Hippocampal formation (tissue), 2 donors: ENCODE measurements at places on chromosomes 1 and 21.

- no peak for DNase-seq
These were observed 151.9 kb upstream of the C1orf87 start for GRCh38 chr1:60225486-60225885.

GRCh38 chr1:51019811-51020210, 49.8 kb downstream of the CDKN2C start:
- no peak for DNase-seq

DNA sequence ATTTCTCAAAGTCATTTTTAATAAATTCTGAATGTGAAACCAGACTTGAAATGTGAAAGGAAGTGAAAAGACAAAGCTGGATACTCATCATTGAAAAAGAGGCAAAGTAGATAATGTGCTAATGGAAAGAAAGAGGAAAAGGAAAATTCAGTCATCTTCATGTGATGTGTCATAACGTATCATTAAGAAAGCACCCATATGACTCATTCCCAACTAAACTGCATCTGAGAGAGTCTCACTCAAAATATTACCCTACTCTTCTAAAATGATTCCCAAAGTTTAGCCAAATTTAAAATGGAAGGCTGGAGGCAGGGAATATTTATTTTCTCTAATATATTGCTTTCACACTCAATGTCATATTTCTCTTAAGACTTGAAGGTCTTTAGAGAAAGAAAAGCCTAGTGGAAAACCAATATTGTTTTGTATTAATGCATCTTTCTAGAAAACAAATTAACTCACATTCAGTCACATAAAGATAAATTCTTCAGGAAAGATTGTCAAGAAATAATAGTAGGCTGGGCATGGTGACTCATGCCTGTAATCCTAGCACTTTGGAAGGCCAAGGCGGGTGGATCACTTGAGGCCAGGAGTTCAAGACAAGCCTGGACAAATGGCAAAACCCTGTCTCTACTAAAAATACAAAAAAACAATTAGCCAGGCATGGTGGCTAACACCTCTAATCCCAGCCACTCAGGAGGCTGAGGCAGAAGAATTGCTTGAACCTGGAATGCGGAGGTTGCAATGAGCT, 129.9 kb downstream of the SLC30A10 start:
- no peak for DNase-seq

- no peak for DNase-seq
These were observed 3.3 kb upstream of the ATP6V1G3 start for GRCh38 chr1:198543670-198544260.

DNA sequence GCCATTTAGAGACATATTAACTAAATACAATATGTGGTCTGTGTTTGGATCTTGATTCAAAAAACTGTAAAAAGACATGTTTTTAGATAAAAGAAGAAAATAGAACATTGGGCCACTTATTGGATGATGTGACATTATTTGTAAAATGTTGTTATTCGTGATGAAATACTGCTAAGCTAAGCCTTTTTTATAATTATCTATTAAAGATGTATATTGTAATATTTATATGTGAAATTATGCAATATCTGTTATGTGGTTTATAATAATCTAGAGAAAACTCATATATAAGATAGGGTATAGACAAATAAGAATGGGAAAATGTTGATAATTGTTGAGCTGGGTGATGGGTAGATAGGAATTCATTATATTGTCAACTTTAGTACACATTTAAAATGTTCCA, 82.0 kb upstream of the RGS1 start:
- no peak for DNase-seq

DNA sequence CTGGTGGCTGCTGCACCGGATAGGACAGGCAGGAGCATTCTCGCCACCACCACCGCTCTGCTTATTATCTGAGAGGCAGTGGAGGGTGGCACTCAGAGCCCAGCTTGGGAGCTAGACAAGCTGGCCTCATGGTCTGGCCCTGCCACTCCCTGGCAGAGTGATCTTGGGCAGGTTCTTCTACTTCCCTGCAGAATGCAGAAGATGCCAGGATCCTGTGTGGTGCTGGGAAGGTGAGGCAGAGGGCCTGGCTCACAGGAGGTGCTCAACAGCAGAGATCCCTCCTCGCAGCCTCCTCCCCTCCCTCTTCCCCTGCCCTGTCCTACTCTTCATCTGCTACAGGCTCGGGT, 60.4 kb downstream of the ARHGEF10L start:
- no peak for DNase-seq

DNA sequence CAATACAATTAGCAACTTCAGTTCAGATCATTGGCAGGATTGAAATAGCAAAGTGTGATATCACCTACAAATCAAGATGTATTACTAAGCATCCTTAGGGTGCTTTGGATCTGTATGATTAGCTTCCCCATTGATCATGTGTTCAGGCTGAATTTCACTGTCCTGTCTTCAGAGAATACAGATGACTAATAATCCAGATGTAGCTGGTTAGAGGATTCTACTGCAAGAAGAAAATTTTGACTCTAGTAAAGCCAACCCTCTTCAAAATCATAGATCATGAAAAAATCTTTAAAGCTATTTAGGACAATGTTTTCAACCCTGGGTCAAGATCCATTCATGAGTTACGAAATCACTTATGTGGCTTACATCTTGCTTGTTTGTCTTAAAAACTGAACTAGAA, 184.4 kb downstream of the PTGER3 start:
- DNase-seq = no peak

GRCh38 chr1:92944901-92945747, 16.1 kb downstream of the DIPK1A start:
- DNase-seq = no peak

DNA sequence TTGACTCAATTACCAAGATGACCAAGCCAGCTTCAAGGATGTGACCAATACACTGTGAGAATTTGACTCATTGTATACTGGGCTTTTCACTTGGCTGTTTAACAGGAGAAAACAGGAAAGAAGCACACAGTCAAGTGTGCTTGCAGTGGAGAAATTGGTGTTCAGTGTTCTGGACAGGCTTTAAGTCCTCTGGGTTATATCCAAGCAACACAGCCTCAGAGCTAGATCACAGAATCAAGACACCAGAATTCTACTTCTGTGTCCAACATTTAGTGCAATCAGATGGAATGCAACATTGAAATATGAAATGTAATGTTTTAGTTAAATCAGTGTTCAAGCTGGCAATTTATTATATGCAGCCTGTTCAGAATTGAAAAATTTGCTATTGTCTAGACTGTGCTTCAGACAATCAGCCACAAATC, 694.4 kb downstream of the LTN1 start:
- DNase-seq = no peak

DNA sequence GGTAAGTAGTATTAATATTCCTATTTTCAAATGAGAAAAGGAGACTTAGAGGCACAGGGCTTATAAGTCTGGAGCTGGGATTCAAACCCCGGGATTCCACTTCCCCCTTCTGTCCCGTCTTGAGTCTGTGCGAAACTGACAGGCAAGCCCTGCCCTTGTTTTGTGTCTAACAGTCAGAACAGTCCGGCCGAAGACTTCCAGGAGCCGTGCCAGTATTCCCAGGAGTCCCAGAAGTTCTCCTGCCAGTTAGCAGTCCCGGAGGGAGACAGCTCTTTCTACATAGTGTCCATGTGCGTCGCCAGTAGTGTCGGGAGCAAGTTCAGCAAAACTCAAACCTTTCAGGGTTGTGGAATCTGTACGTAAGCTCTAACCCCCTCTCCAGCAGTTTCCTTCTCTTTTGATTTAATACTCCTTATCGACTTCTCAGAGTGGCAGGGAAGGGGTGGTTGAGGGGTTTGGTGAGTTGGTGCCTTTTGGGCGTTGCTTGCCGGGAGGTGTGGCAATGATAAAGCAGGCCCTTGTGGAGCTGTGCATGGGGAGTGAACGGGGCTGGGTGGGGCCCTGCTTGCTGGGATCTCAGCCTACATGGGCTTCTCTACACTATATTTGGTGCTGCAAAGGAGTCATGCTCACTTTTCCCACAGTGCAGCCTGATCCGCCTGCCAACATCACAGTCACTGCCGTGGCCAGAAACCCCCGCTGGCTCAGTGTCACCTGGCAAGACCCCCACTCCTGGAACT, 29.4 kb downstream of the IL6R start:
- DNase-seq = no peak

DNA sequence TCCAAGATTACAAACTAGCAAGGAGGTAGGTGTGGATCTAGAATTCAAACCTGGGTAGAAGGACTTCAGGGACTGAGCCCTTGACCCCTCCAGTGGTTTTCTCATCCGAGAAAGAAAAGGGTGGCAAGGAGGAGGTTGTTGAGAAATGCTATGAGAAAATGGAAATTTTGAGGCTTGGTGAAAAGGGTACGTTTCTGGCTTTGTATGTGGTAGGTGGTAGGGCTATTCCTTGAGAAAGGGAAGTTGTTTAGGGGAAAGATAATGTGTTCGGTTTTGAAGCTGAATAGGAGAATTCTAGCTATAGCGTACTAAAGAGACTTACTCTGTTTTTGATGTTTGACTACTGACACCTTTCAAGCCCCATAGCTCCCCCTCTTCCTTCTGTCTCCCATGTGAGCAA, 133.8 kb downstream of the CNIH3 start:
- no peak for DNase-seq
